ENCODE measurements at places on chromosomes 12 and 14. TPM values are rescaled to one million over a fixed set of nuclear protein-coding genes. Genes with fewer than 3 reads are reported as not detected.

Gene SPRYD4
- 2.9 TPM for total RNA-seq

Gene SPX
- 11.0 TPM for total RNA-seq

Gene INSM2
- total RNA-seq: not detected

Gene GLI1
- 0.56 TPM for total RNA-seq

Gene HOXC4
- not detected for total RNA-seq

Gene SAV1
- total RNA-seq: 22.6 TPM

- no peak for DNase-seq
These were observed 36.2 kb downstream of the MED13L start for GRCh38 chr12:116241157-116241759.

- no peak for DNase-seq
These were observed 21.4 kb upstream of the CEP170B start for GRCh38 chr14:104843442-104844305.

- peak; percentile 48 for DNase-seq
These were observed 651.6 kb upstream of the TBX3 start for GRCh38 chr12:115335594-115335993.

- no peak for DNase-seq
These were observed 67.7 kb upstream of the PTHLH start for GRCh38 chr12:28040246-28040645.

DNA sequence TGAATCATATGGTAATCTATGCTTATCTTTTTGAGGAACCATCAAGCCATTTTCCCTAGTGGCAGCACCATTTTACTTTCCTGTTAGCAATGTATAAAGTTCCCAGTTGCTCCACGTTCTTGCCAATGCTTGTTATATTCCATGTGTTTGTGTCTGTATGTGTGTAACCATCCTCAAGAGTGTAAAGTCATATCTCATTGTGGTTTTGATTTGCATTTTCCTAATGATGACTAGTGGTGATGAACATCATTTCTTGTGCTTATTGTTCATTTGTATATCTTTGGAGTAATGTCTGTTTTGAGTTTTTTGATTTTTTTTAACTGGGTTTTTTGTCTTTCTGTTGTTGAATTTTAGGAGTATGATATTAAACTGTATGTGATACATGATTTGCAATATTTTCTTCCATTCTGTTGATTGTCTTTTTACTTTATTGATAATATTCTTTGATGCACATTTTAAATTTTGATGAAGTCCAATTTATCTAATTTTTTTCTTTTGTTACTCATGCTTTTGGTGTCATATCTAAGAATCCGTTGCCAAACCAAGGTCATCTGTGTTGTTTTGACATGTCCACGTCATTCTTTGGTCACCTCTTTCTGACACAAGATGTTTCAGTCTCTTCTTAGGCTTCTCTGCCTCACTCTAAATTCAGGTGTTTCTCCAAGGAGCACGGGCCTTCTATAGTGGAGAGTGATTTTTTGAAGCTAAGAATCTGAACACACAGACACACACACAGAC is 36.1 kb downstream of the PPHLN1 start:
- DNase-seq: no peak

DNA sequence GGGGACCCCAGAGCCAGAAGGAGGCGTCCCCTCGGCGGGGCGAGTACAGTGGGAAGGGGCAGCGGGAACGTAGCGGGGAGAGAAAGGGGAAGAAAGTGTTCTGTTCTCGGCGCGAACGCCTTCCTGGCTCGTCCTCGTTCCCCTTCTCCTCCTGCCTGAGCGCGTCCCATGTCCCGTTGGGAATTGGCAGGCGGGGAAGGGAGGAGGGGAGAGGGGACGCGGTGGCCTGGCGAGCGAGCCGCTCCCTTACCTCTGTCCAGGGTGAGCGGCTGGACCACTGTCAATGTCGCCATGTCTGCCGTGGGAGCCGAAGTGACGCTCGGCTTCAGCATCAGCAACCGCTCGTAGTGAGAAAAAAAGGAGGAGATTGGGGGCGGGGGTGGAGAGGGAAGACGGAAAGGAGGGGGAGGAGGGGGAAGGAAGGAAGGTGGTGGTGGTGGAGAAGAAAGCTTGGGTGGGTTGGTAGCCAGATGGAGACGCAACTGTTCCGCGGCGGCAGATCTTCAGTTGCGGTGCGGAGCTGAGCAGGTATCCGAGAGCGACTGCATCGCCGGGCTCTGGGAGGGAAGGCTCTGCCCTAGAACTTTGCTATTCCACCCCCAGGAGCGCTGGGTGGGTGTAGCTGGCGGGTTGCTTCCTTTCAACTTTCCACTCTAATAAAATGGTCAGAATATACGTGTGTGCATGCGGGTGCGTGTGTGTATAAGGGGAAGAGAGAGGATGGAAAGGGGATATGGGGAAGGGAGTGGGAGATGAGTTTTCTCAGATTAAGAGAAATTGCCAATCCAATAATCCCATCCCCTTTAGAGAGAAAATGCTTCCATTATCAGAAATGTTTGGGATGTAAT is at the start of gene LIN7A:
LIN7A (minus strand) TSS at position 544 of the 848 bp plus-strand sequence; CDS start at position 332, 212 bp downstream.
- peak; percentile 77 for DNase-seq

GRCh38 chr12:24608637-24609285 is 340.1 kb downstream of the BCAT1 start:
- DNase-seq: no peak

DNA sequence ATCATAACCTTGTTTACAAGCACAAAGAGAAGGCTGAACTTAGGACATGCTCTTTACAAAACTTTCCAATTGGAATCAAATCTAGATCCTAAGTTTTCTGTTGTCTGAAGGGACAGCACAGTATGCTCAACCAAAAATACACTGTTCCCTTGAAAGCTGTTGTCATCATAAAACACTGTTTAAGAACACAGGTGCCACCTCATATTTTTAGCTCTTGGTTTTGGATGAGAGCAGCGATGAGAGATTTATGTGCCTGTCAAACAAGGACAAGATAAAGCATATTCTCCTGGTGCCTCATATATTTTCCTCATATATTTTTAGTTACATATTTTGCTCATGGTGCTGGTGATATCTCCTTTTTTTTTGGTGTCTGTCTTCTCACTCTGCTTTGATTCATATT is 788.4 kb downstream of the AACS start:
- no peak for DNase-seq

DNA sequence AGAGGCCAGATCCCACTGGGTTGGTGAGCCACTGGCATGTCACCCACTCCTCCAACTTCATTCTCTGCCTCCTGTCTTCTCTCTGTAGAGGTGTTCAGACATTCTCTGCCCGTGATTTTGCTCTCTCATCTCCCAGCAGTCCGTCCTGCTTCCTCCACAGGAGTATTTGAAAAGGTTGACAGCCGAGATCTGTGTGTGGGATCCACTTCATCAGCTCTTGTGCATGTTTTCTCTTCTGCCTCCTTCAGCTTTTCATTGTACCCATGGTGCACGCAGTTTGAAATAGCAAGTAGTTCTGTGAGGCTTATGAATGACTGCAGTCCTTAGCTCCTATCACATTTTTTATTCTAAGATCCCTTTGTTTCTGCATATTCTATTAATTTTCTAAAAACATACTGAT is 34.8 kb downstream of the ZC3H14 start:
- no peak for DNase-seq

DNA sequence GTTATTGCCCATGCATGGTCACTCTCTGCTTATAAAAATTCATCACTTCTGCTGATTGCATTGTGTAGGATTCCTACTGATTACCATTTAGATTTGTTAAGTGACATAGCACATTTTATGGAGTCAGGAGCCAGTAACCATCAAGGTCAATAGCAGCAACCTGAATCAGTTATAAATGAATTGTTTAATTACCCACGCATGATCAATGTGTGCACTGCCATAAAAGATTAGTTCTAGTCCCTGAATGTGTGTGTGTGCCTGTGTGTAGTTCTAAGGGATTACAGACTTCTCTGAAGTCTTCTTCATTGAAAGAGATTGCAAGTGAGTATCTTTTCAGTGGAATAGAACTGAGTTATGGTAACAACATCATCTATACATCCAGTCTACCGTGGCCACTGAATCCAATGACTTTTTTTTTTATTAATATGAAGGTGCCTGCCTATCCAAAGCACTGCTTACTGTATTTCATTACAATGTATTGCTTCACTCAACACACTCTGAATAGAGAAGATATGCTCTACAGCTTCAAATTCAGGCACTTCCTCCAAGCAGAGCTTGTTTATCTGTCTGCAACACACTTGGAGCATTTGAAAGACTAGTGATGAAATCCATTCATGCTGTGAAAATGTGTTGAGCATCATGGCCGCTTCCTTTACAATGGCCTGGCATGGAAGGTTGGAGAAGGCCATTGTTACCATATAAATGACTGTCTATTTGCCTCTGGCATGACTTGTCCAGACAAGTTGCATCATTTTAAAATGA is 381.7 kb downstream of the DIO2 start:
- no peak for DNase-seq

GRCh38 chr12:93317227-93317626 is 60.5 kb upstream of the NUDT4 start:
- no peak for DNase-seq

DNA sequence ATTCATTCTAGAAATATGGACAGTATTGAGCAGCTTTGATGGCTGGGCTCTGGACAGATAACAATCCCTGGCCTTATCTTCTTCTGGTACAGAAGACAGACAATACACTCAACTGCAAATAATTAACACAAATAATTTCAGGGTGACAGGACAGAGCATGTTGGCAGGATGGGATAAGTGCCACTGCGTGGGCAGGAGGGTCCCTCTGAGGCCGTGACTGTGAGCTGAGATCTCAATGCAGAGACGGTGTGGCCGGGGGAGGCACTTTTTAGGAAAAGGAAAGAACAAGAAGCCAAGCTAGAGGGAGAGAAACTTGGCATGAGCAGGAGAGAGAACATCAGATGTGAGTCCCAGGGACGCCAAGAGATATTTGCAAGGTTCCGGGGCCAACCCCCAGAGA is 8.1 kb downstream of the SYNE3 start:
- no peak for DNase-seq

All from Right ventricle myocardium superior (tissue), 1 donor.